NCI-H774 (cell line): ENCODE measurements at places on chromosomes 6 and 20.

DNA sequence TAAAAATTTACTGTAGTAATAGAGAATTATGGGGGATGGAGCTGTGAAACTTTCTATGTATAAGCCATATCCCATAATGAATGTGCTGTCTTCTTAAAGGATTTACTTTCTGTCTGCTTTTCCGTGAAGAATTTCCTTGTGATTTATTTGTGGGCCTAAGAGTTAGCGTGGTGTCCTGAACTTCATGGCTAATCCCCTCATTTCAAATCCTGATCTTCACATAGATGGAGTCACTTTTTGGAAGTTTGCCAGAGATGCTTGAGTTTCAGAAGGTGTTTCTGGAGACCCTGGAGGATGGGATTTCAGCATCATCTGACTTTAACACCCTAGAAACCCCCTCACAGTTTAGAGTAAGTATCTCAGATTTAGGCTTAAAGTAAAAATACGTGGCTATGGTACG, 19.4 kb upstream of the CLDN20 start:
- DNase-seq: no peak

- DNase-seq: no peak
Measured at GRCh38 chr6:166803471-166803870, 152.9 kb downstream of the RNASET2 start.

GRCh38 chr6:150494241-150494640, 105.4 kb upstream of the PLEKHG1 start:
- DNase-seq: no peak

DNA sequence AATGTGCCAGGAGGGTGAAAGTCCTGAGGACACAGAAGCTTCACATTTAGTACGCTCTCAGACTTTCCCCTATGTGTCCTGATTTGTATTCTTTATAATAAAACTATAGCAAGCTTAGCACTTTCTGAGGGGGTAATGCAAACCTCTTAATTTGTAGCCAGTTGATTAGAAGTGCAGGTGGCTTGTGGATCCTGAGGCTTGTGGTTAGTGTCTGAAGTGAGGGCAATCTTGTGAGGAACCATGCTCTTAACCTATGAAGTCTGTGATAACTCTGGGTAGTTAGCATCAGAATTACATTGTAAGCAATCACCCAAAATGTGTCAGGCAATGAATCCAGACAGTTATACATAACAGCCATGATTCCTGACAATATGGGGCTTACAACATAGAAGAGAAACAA, 51.1 kb downstream of the LHFPL5 start:
- no peak for DNase-seq

GRCh38 chr6:15961635-15962448, 167.0 kb upstream of the MYLIP start:
- DNase-seq: no peak
